ENCODE measurements at places on chromosomes 1 and 21. TPM values are rescaled to one million over a fixed set of nuclear protein-coding genes. Genes with fewer than 3 reads are reported as not detected.

Gene RPTN
- not detected for total RNA-seq

Gene CELF3
- not detected for total RNA-seq

Gene CSMD2
- total RNA-seq = not detected

Gene TSPAN2
- not detected for total RNA-seq

Gene FCGR3A
- 0.13 TPM for total RNA-seq

Gene NFIA
- 20.9 TPM for total RNA-seq

DNA sequence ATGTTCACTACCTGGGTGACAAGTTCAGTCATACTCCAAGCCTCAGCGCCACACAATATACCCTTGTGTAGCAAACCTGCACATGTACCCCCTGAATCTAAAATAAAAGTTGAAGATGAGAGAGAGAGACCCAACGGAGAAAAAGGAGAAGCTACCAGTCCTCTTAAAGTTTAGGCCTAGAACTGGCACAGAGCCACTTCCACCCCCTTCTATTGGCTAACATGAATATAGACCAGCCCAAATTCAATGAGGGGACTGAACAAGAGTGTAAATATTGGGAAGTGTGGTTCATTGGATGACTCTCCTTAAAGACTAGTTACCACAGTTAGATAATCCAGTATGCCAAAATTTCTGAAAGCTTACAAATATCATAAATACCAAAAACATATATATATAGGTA, 139.9 kb upstream of the ATP1B1 start:
- no peaks in the 10 kb centered on the region for H3K4me1 ChIP-seq
- H3K27me3 ChIP-seq = no peaks in the 10 kb centered on the region
- no peak overlapping the region for H3K27ac ChIP-seq
- no peak overlapping the region for H3K4me3 ChIP-seq
- H3K36me3 ChIP-seq = no peaks in the 10 kb centered on the region

GRCh38 chr21:15197696-15198095, 132.9 kb upstream of the NRIP1 start:
- no peaks in the 10 kb centered on the region for H3K27me3 ChIP-seq
- no peak for DNase-seq
- H3K27ac ChIP-seq = no peak overlapping the region
- H3K4me3 ChIP-seq = no peak overlapping the region

DNA sequence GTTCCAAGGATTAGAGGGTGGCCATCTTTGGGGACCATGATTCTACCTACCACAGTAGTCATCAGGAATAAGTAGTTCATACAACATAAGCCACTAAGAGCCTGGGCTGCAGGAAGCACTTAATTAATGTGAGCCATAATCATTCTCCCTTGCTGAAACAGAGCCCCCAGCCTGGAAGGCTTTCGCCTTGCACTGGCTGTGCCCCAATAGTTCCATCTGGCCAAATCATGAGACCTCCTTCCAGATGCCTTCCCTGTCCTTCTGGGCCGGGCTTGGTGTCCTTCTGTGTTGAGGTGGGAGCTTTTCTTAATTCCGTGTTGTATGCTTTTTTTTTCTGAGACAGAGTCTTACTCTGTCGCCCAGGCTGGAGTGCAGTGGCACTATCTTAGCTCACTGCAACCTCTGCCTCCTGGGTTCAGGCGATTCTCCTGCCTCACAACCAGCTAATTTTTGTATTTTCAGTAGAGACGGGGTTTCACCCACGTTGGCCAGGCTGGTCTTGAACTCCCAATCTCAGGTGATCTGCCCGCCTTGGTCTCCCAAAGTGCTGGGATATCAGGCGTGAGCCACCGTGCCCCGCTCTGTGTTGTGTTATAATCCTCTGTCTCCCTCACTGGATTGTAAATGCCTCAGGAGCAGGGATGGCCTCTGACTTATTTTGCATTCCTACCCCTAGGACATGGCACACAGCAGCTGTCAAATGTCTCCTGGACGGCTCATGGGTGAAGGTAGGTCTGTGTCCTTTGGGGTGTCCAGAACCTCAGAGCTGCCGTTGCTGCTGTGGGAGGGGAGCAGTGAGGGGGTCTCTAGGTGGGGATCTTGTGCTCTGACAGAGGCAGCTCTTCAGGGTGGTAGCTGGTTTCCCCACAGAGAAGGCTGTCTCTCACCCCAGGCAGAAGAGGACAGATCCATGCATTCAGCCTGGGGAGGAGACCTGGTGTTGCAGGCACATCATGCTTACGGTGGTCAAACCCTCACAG, 10.1 kb downstream of the GNG4 start:
- no peak overlapping the region for H3K4me3 ChIP-seq
- no peak for DNase-seq

DNA sequence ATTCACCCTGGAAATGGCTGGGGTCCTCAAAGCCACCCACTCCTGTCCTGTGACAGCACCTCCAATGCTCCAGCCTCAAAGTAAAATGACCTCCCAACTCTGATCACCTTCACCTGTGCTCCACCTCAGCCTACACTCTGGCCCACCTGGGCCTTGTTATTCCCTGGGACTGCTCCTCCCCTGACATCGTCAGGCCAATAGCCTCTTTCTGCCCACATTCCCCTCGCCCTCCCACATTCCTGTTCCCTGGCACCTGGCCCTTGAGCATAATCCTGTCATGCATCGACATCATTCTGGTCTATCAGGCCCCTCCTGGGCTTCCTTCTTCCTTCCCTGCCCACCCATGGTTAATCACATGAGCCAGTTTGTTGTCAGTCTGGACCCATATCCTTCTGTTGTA, 13.2 kb upstream of the BCAR3 start:
- H3K4me3 ChIP-seq = no peak overlapping the region
- DNase-seq = no peak
- H3K27ac ChIP-seq = peak overlapping the region; percentile 80
- H3K36me3 ChIP-seq = no peaks in the 10 kb centered on the region
- H3K27me3 ChIP-seq = no peaks in the 10 kb centered on the region
- H3K4me1 ChIP-seq = peaks cover 27% of the 10 kb centered on the region

- H3K27me3 ChIP-seq = no peaks in the 10 kb centered on the region
- H3K36me3 ChIP-seq = no peaks in the 10 kb centered on the region
- no peak overlapping the region for H3K27ac ChIP-seq
- no peak overlapping the region for H3K4me3 ChIP-seq
Observed at GRCh38 chr1:240732390-240732789, 120.4 kb upstream of the GREM2 start.

DNA sequence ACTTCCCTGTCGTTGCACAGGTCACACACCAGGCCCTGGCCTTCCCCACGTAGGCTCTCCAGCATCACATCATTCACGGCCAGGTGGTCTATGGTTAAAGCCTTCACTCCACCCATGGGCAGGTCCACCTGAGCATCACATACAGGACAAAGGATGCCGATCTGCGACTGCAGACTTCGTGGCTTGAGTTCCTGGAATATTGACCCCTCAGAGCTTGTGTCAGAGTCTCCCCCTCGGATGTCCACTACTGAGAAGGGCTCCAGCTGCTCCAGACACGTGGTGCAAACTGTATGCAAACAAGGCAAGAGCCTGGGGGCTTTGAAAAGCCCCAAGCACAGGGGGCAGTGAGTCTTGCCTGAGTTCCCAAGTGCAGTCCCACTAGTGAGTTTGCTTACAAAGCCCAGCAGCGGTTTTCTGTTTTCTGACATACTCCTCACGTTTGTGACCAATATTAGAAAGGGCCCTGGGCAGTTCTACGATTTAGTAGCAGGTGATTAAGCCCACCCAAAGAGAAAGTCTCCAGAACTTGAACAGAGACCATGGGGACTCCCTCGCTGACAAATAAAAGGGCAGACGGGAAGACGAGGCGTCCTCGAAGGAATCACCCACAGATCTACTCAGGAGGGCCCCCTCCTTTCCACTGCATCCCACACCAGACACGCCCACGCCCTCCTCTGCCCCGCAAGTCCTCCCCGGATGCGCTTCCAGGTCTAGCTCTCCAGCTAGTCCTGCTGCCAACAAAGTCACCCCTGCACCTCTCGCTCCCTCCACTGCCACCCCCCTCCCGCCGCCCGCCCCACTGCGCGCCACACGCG, 568 bp downstream of the TRIM45 start:
- DNase-seq = no peak
- H3K27me3 ChIP-seq = peaks cover 2% of the 10 kb centered on the region
- peak overlapping the region; percentile 74 for H3K4me3 ChIP-seq

- no peaks in the 10 kb centered on the region for H3K4me1 ChIP-seq
- DNase-seq = no peak
- H3K27me3 ChIP-seq = no peaks in the 10 kb centered on the region
- H3K4me3 ChIP-seq = no peak overlapping the region
- no peak overlapping the region for H3K27ac ChIP-seq
Observed at GRCh38 chr1:182428043-182428442, 21.9 kb upstream of the RGSL1 start.

DNA sequence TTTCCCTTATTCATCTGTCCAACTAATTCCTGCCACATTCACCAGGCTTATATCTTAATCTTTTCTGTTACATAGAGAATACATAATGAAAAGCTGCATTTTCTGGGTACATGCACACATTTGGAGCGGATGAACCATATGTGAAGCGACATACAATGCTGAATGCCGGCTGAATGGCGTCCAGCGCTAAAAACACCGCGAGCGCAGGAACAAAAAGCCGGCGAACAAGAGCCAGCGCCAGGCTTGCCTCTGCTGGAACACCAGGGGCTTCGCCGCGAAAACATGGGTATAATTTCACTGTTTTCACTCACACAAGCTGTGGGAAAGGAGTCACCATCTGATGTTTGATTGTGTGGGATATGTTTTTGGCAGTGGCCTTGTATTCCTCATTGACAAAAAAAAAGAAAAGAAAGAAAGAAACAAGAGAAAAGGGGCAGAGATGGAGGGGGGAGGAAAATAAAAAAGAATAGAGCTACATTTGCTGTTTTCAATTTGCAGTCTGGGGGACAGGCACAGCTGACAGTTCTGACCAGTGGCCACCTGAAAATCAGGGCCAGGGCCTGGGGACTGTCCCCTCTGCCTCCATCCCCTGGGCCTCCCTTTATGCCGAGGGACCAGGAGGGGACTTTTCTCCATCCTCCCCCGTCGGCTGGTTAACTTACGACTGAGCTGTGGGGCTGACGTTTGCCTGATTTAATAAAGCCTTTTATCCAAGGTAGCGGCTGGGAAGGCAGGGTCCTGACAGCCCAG, 70.2 kb upstream of the OLIG2 start:
- H3K4me1 ChIP-seq = no peaks in the 10 kb centered on the region
- no peak overlapping the region for H3K27ac ChIP-seq
- DNase-seq = no peak
- no peaks in the 10 kb centered on the region for H3K36me3 ChIP-seq

GRCh38 chr1:80731241-80731894, 1069.4 kb upstream of the ADGRL2 start:
- H3K4me1 ChIP-seq = no peaks in the 10 kb centered on the region
- H3K4me3 ChIP-seq = no peak overlapping the region
- no peak for DNase-seq
- H3K27me3 ChIP-seq = no peaks in the 10 kb centered on the region

GRCh38 chr1:3384407-3384806, 70.1 kb upstream of the ARHGEF16 start:
- no peak overlapping the region for H3K27ac ChIP-seq
- H3K4me3 ChIP-seq = no peak overlapping the region
- no peak for DNase-seq
- no peaks in the 10 kb centered on the region for H3K36me3 ChIP-seq

DNA sequence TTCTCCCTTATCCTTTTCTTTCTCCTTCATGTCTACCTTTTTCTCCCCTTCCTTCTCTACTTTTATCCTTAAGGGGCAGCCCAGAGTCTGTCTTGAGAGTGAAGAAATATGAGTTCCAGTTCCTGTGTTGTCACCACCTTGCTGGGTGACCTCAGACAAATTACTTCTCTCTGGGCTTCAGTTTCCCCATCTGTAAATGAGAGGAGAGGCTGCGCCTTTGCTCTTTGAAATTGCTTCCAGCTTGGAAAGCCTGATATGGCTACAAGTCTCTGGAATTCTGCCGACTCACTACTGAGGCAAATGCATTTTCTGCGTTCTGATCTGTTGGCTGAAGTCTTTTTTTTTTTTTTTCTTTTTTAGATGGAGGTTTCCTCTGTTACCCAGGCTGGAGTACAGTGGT, 119.2 kb downstream of the SYF2 start:
- H3K4me3 ChIP-seq = no peak overlapping the region
- no peak overlapping the region for H3K27ac ChIP-seq
- no peaks in the 10 kb centered on the region for H3K36me3 ChIP-seq

GRCh38 chr21:23127973-23128372, 2129.8 kb downstream of the NCAM2 start:
- no peaks in the 10 kb centered on the region for H3K27me3 ChIP-seq
- H3K4me3 ChIP-seq = no peak overlapping the region
- no peaks in the 10 kb centered on the region for H3K4me1 ChIP-seq
- DNase-seq = no peak

GRCh38 chr21:38729754-38730379, 75.9 kb upstream of the ETS2 start:
- peaks cover 4% of the 10 kb centered on the region for H3K4me1 ChIP-seq
- no peaks in the 10 kb centered on the region for H3K27me3 ChIP-seq
- no peak overlapping the region for H3K4me3 ChIP-seq
- 0 out of 2 replicates have a peak overlapping the region, but pooled peaks have one; percentile 23 for H3K27ac ChIP-seq

- no peaks in the 10 kb centered on the region for H3K36me3 ChIP-seq
- no peak overlapping the region for H3K4me3 ChIP-seq
- DNase-seq = no peak
- H3K4me1 ChIP-seq = peaks cover 32% of the 10 kb centered on the region
- peak overlapping the region; percentile 48 for H3K27ac ChIP-seq
- H3K27me3 ChIP-seq = no peaks in the 10 kb centered on the region
Observed at GRCh38 chr1:44433209-44433608, 28.2 kb downstream of the RNF220 start.

DNA sequence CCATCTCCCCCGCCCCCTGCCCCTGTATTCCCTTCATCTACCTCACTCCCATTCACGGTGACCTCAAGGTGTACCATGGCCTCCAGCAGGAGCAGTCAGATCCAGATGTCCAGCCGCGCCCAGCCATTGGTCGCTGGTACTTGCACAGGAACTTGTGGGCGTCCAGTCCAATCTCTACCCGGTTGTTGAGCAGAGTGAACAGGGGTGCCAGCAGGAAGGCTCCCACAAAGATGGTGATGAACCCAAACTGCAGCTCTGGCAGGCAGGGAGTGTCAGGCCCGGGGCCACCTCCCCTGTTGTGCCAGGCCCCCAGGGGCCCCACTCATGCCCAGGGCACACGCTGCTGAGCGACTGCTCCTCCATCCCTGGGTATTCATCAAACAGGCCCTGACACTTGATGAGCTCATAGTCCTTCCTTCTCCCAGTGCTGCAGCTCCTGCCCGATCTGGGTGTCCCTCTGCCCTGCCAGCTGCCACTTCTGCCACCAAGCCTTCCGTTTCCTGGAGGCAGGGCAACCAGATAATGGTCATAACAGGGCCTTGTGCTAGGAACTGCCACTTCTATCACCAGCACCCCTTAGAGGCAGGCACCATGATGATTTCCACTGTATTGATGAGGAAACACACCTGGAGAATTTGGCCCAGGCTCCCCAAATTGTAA, 5.7 kb upstream of the ARHGEF19 start:
- H3K36me3 ChIP-seq = no peaks in the 10 kb centered on the region
- H3K27me3 ChIP-seq = no peaks in the 10 kb centered on the region
- 0 out of 2 replicates have a peak overlapping the region, but pooled peaks have one; percentile 19 for H3K27ac ChIP-seq
- H3K4me3 ChIP-seq = peak overlapping the region; percentile 83
- 0 out of 2 replicates have a peak, but pooled peaks cover 5% of the 10 kb centered on the region for H3K4me1 ChIP-seq

DNA sequence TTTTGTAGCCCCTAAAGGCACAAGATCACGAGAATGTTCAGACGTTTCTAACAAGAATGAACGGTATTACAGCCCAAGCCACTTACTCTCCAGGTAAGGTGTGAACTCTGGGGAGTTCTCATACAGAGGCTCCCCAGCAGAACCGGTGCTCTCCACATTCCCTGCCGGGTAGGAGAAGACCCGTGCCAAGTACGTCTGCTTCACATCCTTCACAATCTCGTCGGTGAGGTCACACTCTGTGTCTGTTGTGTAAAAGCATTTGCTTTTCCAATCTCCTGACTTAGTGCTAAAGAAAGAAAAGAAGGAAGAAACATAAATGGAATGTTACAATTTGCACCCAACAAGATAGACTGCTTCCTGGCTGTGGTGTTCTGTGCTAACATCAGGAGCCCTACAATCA, 5.7 kb downstream of the F3 start:
- H3K27me3 ChIP-seq = 0 out of 2 replicates have a peak, but pooled peaks cover 2% of the 10 kb centered on the region
- no peak overlapping the region for H3K4me3 ChIP-seq
- H3K36me3 ChIP-seq = no peaks in the 10 kb centered on the region
- H3K27ac ChIP-seq = no peak overlapping the region
- no peak for DNase-seq
